Cortex of kidney (tissue), 1 donor: ENCODE measurements at places on chromosomes 2 and 18.

- DNase-seq: no peak
Measured at GRCh38 chr2:160258492-160258805, 58.4 kb upstream of the ITGB6 start.

DNA sequence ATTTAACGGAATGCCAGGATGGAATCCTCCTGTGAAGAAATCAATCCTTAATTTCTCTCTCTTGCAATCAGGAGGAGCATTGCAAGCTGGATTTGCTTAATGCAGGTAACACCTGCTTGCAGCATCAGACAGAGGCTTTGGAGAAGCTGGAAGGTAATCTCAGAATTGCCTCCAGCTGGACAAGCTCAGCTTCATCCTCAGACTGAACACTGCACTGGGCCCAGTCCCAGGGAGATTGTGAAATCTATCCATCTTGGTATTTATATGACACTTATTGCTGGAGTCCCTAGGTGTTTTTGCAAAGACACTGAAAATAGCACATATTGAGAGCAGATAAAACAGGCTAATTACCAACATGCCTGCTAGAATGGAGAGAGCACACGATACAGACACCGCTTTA is 179.4 kb upstream of the SESTD1 start:
- no peak for DNase-seq

- DNase-seq: no peak
Measured at GRCh38 chr2:7427293-7428060, 510.3 kb downstream of the RNF144A start.

DNA sequence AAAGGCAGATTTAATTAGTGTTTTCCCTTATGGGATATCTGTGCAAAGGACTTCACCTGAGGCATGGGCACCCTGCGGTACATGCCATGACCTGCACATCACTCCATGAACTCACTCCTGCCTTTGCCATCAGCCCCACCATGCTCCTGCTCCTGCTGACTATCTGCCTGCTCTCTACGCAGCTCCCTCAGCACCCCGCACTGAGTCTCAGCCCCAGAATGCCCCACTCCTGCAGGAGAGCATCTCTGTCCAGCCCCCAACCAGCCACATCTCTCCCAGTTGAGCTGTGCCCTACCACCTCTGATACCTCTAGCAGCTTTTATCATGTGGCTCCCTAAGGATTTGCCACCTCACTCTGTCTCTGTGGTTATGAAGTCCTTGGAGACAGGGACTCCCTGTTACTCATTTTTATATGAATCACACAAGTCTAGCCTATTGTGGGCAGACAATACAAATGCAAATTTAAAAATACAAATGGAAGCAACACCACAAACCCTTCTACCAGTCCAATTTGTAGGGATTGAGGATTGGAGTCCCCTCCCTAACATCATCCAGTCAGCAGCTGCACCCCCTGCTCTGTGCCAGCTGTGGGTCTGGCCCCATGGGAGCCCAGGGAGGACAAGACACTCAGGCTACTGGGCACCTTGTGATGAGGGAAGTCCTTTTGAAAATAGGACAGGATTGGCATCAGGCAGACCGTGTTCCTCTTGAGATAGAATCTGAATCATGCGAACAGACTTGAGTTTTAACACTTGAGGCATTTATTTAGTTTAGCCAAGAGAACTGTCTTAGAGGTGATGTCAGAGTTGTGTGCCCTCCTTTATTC is 689.6 kb upstream of the HS6ST1 start:
- no peak for DNase-seq

DNA sequence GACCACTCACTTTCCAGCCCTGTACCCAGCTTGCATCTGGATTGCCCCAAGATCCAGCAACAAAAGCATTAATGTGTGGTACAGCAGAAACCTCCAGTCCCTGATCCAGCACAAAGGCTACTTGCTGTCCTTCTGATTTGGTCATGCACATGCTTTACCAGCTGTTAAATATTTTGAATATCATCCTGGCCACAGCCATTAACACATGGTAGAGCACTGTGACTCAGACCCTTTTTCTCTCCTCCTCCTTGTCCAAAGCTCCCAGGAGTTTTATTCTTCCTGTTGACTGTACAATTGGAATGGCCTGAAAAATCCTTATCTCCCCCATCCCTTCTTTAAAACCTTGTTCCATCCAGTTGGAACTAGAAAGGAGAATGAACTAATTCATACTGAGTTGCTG is 419.7 kb upstream of the TNP1 start:
- DNase-seq: no peak

DNA sequence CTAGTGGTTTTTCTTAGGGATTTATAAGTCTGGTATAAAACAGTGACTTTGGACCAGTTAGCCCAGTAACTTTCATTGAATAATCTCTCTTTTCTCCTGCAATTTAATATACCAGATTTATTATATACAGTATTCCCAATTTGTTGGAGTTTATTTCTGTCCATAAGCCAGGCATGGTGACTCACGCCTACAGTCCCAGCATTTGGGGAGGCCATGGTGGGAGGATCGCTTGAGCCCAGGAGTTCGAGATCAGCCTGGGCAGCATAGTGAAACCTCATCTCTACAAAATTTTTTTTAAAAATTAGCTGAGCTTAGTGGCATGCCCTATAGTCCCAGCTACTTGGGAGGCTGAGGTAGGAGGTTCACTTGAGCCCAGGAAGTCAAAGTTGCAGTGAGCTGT is 26.7 kb downstream of the CNNM4 start:
- no peak for DNase-seq

- DNase-seq: no peak
Measured at GRCh38 chr2:134177351-134177931, 76.4 kb upstream of the MGAT5 start.

GRCh38 chr2:37587817-37588216 is 83.6 kb downstream of the CDC42EP3 start:
- DNase-seq: no peak

- no peak for DNase-seq
Measured at GRCh38 chr18:70046796-70047195, 99.1 kb upstream of the CD226 start.
